ENCODE measurements at places on chromosomes 12 and 14. TPM values are rescaled to one million over a fixed set of nuclear protein-coding genes. Genes with fewer than 3 reads are reported as not detected.

Gene CLEC2A
- total RNA-seq = not detected

Gene HOXC4
- total RNA-seq = not detected

Gene ZNF605
- 5.3 TPM for total RNA-seq

Gene TAS2R10
- total RNA-seq = not detected

Gene KRT3
- not detected for total RNA-seq

Gene CLEC7A
- not detected for total RNA-seq

Gene KRT8
- 0.24 TPM for total RNA-seq

Gene MIPOL1
- 0.15 TPM for total RNA-seq

DNA sequence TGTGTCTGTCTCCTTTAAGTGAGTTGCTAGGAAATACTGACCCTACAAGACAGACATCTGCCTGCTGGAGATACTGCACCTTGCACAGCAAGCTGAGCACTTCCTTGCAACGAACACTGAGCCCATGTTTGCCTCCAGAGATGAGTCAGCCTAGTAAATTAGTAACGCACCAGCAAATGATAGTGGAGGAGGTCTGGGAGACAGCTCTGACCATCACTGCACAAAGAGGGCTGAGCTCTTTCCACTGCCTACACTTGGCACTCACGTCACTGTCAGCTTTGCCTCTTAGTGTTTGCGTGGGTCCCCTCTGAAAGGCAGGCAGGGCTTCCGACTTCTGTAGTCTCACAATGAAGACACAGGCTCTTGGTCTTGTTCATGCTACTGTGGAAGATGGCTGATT, 109.0 kb downstream of the APAF1 start:
- DNase-seq = peak; percentile 15

DNA sequence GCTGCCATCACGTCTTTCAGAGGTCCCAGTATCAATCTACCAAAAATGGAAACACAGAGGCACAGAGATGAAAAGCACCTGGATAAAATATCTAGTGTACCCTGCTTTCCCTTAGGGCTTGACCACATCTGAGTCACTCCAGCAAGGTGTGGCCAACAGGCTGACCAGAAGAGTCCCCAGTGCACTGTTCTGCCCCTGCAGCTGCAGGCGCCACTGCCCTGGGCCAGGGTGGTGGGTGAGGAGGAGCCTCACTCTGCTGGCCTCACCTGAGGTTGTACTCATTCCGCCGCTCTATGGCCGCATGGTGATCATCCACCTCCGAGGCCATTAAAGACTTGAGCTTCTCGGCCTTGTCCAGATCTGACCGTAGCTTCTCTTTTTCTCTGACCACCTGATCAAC, 60.4 kb downstream of the NIN start:
- DNase-seq = no peak

GRCh38 chr14:65206448-65207096, 104.3 kb upstream of the MAX start:
- DNase-seq = peak; percentile 29

DNA sequence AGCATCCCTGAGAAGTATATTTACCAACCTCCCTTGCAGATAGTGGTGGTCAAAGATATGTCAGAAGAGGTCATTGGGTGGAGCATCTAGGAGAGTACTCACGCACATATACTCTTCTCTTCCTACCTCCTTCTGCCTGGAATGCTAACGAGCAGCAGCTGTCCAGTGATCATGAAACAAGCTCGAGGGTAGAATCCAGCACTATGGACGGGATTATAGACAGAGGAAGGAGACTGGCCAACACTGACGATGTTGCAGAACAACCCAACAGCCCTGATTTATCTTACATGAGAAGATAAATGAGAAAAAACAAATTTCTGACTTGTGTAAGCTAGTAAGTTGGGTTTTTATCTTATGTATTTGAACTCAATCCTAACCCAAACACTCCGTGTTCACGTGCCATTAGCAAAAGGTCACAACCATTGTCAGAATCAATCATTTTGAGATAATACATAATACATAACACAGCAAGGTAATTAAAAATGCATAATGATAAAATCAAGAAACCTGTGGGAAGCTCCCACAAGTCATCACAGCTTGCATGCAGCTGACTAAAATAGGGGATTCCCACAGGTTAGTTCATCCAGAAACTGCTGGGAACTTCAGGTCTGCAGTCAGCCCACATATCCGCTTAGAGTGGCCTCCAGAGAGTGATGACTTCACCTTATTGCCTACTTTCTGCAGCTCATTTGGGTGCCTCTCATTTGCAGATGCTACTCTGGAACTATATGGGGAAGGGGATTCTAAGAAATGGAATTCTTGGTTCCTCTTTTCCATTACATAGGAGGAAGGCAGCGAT, 36.3 kb upstream of the STK38L start:
- peak; percentile 74 for DNase-seq

GRCh38 chr12:116172224-116172849, 105.2 kb downstream of the MED13L start:
- peak; percentile 78 for DNase-seq

DNA sequence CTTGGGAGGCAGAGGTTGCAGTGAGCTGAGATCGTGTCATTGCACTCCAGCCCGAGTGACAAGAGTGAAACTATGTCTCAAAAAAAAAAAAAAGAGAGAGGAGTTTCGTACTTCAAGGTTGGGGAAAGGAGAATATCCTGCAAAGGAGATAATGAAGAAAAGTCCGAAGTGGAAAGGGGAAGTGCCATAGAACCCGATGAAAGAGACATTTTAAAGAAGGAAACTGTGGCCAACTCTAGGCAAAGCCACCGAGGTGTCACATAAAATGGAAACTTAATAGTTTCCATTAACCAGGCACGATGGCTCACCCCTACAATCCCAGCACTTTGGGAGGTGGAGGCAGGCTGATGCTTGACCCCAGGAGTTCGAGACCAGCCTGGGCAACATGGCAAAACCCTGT, 15.0 kb upstream of the LTBP2 start:
- no peak for DNase-seq

GRCh38 chr14:105061428-105062047, 3.7 kb downstream of the GPR132 start:
- peak; percentile 88 for DNase-seq

DNA sequence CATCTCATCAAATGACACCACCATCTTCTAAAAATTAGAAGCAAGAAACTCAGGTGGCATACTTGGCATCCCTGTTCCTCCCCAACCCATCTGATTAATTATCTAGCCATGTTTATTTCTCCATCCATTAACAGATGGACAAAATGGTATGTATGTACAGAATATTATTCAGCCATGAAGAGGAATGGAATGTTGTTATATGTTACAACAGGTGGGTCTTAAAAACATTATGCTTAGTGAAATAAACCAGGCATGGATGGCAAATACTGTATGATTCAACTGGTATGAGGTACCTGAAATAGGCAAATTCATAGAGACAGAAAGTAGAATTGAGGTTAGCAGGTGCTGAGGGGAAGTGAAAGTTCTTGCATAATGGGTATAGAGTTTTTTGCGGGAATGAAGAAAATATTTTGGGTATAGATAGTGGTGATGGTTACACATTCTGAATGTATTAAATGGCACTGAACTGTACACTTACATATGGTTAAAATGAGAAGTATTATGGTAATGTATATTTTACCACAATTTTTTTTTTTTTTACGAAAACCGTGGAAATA, 17.5 kb downstream of the YY1 start:
- no peak for DNase-seq

GRCh38 chr12:65113621-65114035, 7.5 kb downstream of the WIF1 start:
- DNase-seq = no peak

DNA sequence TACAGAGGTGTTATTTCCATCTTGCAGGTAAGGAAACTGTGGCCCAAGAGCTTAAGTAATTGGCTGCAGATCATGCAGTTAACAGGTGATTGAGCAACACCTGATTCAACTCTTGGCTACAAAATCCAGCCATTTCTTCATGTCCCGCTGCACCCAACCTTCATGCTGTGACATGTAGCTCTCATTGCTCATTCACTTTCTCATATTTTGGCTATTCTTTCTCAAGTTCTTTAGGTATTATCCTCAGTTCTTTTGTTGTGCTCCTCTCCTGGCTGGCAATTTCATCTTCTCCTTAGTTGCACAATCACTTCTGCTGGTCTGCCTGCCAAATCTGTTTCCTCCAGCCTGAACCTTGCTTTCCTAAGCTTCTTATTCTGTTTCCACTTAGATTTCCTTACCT, 300.8 kb downstream of the SSPN start:
- DNase-seq = no peak

- DNase-seq = no peak
Measured at GRCh38 chr12:131276501-131277185, 322.9 kb downstream of the ADGRD1 start.

DNA sequence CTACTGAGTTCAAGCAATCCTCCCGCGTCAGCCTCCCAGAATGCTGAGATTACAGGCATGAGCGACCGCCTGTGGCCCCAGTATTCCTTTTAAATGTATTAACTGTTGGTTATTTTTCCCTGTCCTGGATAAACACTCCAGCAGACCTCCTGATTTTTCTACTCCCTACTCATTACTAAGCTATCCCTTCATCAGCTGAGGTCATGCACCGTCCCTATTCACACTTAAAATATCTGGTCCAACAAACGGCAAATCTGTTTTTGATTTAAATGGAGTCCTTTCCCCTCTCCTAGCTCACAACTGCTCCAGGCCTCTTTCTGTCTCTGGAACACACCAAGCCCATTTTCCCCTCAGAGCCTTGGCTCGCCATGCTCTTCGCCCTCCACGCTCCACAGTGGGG, 1003.3 kb upstream of the TMEM132C start:
- no peak for DNase-seq

- no peak for DNase-seq
Measured at GRCh38 chr14:23121361-23121771, 2.3 kb upstream of the CEBPE start.

DNA sequence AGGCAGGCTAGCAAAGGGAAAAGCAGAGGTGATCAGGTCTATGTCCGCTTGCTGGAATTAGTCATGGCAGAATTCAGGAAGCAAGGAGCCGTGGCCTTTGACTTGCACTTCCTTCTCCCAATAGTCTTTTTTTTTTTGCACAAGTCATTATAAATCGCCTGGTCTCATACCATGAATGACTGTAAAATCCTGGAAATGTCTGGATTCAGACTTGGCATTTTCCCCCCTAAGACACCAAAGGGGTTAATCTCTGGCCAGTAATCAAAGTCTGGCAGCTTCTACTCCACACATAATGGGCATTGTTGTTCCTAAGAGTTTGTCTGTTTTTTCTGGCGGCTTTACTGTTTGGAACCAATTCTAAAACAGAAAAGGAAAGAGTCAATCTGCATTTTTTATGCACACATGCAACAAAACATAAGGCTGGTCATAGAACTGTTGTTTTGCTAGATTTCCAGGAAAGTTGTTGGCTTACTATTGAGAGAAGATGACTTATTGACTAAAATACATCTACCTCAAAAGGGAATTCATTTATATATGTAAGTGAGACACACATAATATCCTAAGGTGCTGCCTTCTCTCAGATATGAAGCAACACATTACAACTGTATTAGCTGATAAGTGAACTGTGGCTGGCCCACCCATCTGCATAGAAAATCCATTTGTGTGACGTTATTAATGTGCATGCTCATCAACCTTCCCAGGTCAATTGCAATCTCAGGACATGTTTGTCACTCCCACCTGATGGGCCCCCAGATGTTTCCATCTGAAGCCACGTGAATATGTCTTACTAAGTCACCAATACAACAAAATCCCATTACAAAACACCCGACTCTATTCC, 157.3 kb downstream of the BTG1 start:
- no peak for DNase-seq

- DNase-seq = no peak
Measured at GRCh38 chr12:124150168-124150567, 144.7 kb upstream of the RFLNA start.

DNA sequence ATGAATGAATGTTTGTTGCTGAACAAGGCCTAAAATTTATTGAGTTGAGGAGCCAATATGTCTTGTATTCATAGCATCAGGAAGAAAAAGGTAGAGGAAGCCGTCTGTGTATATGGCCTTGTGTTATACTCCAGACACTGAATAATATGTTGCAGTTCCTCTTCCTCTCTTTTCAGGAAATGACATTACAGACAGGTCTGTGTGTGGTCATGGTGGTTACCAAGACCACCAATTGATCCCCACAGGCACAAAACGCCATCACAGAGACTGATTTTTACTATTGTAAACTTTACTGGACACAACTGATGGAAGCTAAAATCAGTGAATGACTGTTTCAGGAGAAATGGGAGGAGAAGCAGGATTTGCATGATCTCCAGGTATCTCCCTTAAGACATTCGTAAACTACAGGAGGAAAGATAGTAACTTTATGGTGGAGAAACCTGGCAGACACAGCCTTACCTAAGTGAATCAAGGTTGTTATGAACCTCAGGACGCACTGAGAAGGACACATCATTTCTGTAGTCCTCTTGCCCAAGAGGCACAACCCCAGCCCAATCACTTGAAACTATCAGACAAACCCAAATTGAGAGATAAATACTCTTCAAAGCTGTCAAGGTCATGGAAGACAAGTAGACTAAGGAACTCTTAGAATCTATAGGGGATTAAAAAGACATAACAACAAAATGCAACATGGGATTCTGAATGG, 334.1 kb upstream of the RGS6 start:
- DNase-seq = no peak

GRCh38 chr14:73397810-73398209, 60.5 kb downstream of the NUMB start:
- no peak for DNase-seq

DNA sequence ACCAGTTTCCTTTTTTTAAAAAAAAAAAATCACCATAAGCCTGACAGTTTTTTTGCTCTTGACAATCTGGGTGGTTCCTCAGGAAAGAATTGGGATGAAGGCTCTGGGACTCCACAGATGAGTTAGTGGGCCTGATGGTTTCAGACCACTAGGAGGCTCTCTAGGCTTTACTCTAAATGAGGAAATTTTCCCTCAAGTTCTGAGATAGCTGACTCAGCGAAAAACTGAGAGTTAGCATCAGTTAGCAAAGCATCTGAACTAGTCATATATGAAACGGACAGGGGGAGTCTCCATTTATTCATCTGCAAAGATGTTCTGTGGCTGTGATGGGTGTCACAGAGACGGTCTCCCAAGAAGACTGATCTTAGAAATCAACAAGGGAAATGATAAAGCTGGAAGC, 314.3 kb upstream of the OR4E1 start:
- DNase-seq = peak; percentile 40

GRCh38 chr12:21656905-21657325, 727 bp downstream of the LDHB start:
- peak; percentile 57 for DNase-seq

GRCh38 chr12:28025821-28026505, 53.4 kb upstream of the PTHLH start:
- no peak for DNase-seq

DNA sequence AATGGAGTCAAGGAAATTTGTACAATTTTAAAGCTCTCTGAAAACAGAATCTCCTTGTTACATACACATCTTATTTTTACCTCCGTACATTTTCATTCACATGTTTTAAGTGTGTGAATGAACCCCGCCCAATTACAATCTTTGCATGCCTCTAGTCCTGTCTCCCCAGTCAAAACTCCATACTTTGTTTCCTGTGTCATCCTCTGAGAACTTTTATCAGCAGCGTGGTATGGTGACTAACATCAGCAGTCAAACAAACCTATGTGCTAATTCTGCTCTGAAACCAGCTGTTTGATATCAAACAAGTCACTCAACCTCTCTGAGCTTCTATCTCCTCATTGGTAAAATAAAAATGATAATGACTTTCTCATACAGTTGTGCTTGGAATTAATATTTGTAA, 15.8 kb upstream of the ERGIC2 start:
- no peak for DNase-seq

Measured in activated naive CD4-positive, alpha-beta T cell treated with anti-CD3 and anti-CD28 coated beads for 36 hours (primary cell).